Colonic mucosa (tissue), 4 donors: ENCODE measurements at places on chromosomes 4 and X. TPM values are rescaled to one million over a fixed set of nuclear protein-coding genes. Genes with fewer than 3 reads are reported as not detected.

- no peak overlapping the region for H3K4me3 ChIP-seq
- no peaks in the 10 kb centered on the region for H3K4me1 ChIP-seq
- H3K27ac ChIP-seq = no peak overlapping the region
These were observed 7.8 kb downstream of the TIFA start for GRCh38 chr4:112277705-112278448.

The CLNK gene
- total RNA-seq = 0.16 TPM

GRCh38 chrX:38211891-38212635, 8.6 kb downstream of the SRPX start:
- no peak overlapping the region for H3K27ac ChIP-seq
- H3K36me3 ChIP-seq = no peaks in the 10 kb centered on the region
- no peak overlapping the region for H3K4me3 ChIP-seq
- no peaks in the 10 kb centered on the region for H3K4me1 ChIP-seq
- no peak for DNase-seq
- no peaks in the 10 kb centered on the region for H3K27me3 ChIP-seq

The NPY2R gene
- 1.2 TPM for total RNA-seq

DNA sequence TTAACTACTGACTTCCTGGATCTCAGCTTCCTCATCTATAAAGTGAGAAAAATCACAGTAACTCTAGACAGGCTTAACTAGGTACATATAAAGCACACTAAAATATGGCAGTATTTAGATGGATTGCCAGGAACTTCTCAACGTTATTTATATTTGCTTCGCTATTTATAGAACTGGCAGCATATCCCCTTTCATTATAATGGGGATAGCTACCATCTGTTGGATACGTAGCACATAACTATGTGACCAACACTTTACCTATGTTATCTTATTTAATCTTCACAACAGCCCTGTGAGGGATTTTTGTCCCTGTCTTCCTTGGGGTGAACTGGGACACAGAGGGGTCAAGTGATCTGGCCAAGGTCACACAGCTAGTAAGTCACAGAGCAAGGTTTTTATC, 64.6 kb downstream of the ENPEP start:
- no peak overlapping the region for H3K27ac ChIP-seq
- H3K4me3 ChIP-seq = no peak overlapping the region
- H3K36me3 ChIP-seq = no peaks in the 10 kb centered on the region
- H3K27me3 ChIP-seq = no peaks in the 10 kb centered on the region
- no peak for DNase-seq

The CFP gene
- total RNA-seq = 4.1 TPM

The GLUD2 gene
- 0.74 TPM for total RNA-seq

DNA sequence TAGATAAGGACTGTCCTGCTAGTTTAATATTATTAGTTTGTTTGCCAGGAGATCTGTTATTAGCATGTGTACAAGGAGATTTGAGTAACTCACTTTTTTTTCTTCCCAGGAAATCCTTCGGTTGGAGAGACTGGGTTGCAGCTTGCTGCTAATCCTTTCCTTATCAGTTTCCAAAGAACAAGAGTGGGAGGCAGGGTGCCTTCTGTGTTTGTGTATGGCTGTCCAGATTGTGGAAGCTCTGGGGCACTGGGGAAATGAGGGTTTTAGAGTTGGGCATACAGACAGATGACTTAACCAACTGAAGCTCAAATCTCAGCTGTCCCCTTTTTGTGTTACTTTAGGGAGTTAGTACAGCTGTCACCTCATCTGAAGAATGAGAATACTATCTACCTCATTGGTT, 12.6 kb upstream of the SUPT20HL1 start:
- no peak for DNase-seq
- H3K4me3 ChIP-seq = no peak overlapping the region
- no peaks in the 10 kb centered on the region for H3K27me3 ChIP-seq

- peak; percentile 70 for DNase-seq
- H3K27ac ChIP-seq = peak overlapping the region; percentile 90
- no peaks in the 10 kb centered on the region for H3K36me3 ChIP-seq
- no peaks in the 10 kb centered on the region for H3K27me3 ChIP-seq
- H3K4me3 ChIP-seq = peak overlapping the region; percentile 0
These were observed 1.8 kb downstream of the ABCD1 start for GRCh38 chrX:153726286-153727122.

GRCh38 chr4:158644356-158644755, 27.3 kb downstream of the C4orf46 start:
- H3K27me3 ChIP-seq = no peaks in the 10 kb centered on the region
- H3K27ac ChIP-seq = no peak overlapping the region
- no peaks in the 10 kb centered on the region for H3K4me1 ChIP-seq
- no peak overlapping the region for H3K4me3 ChIP-seq

GRCh38 chrX:95762716-95763115, 921.9 kb upstream of the DIAPH2 start:
- H3K27me3 ChIP-seq = no peaks in the 10 kb centered on the region
- H3K36me3 ChIP-seq = no peaks in the 10 kb centered on the region
- H3K27ac ChIP-seq = no peak overlapping the region
- DNase-seq = no peak

The KDR gene
- total RNA-seq = 6.5 TPM

The VCX3B gene
- total RNA-seq = not detected
